Sigmoid colon (tissue), 7 donors: ENCODE measurements at places on chromosomes 6 and 20. TPM values are rescaled to one million over a fixed set of nuclear protein-coding genes. Genes with fewer than 3 reads are reported as not detected.

DNA sequence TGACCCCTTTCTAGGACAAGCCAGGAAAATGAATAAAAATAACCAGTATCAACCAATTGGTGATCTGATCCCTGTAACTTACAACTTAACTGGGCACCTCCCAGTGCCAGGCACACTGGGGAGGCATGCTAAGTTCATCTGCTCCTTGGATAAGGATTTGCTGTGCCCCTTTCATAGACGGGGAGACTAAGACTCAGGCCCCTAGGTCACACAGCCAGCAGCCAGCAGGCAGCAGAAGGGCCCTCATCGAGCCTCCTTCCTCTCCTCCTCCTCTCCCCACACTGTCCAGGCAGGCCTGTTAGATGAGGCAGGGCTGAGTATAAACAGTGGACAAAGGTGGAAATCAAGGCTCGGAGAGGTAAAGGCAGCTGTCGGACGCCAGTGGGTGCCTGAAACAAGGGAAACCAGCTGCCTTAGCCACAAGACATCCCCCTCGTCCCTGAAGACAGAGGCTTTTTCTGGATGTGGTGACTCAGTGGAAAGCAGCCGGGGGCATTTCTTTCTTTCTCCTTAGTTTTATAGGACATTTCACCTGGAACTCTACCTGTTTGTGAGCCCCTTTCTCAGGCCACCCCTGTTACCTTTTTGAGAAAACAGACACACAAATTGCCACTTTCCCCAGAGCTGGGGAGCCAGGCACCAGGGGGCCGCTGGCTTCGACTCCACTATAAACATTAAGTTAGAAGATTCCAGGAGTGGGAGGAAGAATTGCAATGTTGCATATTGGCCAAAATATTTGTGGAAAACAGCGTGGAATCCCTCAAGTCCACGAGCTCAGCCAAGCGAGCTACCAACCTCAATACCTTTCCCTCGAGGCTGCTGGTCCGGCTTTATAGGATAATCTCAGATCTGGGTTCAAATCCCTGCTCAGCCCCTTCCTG is 166.0 kb downstream of the PREX1 start:
- DNase-seq = no peak

GRCh38 chr6:56799989-56800388 is 154.9 kb upstream of the BEND6 start:
- DNase-seq = no peak

DNA sequence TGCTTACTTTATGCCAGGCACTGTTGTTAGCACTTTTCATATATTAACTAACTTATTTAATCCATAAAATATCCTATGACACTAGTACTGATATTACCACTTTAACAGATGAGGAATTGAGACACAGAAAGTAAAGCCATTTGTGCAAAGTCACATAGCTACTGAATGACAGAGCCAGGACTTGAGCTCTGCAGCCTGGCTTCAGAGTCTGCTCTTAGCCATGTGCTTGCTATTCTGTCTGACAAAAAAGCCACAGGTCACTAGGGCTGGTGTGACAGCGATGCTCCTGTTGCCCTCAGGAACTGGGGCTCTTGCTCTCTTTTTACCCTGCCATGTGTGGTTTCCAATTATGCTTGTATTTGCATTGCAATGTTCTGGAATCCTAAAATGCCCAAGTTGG is 44.7 kb upstream of the RNF8 start:
- no peak for DNase-seq

DNA sequence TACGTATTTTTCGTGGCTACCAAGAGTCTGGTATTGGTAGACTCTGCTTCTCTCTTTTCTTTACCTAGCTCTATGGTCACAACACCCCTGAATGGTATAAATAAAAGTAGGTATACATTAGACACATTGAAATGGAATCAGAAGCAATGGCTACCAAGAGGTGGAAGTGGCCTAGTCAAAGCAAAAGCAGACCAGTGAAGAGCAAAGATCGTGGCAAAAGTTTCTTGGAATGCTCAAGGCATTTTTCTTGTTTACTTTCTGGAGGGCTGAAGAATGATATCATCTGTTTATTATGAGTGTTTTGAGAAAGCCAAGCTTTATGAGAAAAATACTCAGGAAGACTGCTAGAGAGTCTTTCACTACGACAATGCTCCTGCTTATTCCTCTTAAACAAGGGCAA is 28.6 kb upstream of the MOCS1 start:
- no peak for DNase-seq

GRCh38 chr6:14946753-14947152 is 299.1 kb upstream of the JARID2 start:
- no peak for DNase-seq

GRCh38 chr6:4258733-4259132 is 123.4 kb upstream of the ECI2 start:
- no peak for DNase-seq

GRCh38 chr6:23681743-23682142 is 444.3 kb upstream of the NRSN1 start:
- no peak for DNase-seq

Gene EPHA7
- 122 TPM for total RNA-seq

Gene CALHM4
- total RNA-seq = not detected
